Muscle of arm (tissue), 14 donors: ENCODE measurements at places on chromosomes 5 and 9. TPM values are rescaled to one million over a fixed set of nuclear protein-coding genes. Genes with fewer than 3 reads are reported as not detected.

CFAP157 gene
- 1.7 TPM for polyA plus RNA-seq

TNFAIP8 gene
- polyA plus RNA-seq = 17.1 TPM

ADCY2 gene
- not detected for polyA plus RNA-seq

CYLC2 gene
- polyA plus RNA-seq = not detected

TERT gene
- polyA plus RNA-seq = not detected

SNCB gene
- not detected for polyA plus RNA-seq

TMEM203 gene
- polyA plus RNA-seq = 20.7 TPM

FBP2 gene
- polyA plus RNA-seq = 83.4 TPM

SLC36A1 gene
- 42.7 TPM for polyA plus RNA-seq

TAF11L5 gene
- not detected for polyA plus RNA-seq

SIMC1 gene
- 11.1 TPM for polyA plus RNA-seq

GRCh38 chr5:94174748-94175411 lies 433.5 kb upstream of the POU5F2 start:
- DNase-seq = no peak

DNA sequence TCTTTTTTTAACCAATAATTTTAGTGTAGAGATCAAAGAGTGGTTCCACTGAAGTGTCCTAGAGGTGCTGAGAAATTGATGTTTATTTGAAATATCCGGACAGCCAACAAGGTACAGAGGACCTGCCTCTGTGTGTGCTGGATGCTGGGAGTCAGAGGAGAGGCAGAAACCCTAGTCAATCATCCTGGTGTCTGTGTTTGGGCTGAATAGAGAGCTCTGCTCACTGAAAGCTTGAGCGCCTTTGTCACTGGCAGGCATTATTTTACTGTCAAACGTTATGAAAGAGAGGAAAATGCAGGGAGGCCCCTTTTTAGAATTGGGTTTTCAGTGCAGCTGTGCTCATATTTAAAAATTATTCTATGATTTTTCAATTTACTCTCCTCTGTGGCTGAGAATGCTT lies 480.3 kb upstream of the TYRP1 start:
- DNase-seq = no peak

GRCh38 chr5:158559643-158560042 lies 540.1 kb downstream of the EBF1 start:
- no peak for DNase-seq

GRCh38 chr9:112751056-112751795 lies 666 bp downstream of the SNX30 start:
- peak; percentile 49 for DNase-seq

- no peak for DNase-seq
Measured at GRCh38 chr5:100840789-100841188, 62.3 kb downstream of the ST8SIA4 start.

DNA sequence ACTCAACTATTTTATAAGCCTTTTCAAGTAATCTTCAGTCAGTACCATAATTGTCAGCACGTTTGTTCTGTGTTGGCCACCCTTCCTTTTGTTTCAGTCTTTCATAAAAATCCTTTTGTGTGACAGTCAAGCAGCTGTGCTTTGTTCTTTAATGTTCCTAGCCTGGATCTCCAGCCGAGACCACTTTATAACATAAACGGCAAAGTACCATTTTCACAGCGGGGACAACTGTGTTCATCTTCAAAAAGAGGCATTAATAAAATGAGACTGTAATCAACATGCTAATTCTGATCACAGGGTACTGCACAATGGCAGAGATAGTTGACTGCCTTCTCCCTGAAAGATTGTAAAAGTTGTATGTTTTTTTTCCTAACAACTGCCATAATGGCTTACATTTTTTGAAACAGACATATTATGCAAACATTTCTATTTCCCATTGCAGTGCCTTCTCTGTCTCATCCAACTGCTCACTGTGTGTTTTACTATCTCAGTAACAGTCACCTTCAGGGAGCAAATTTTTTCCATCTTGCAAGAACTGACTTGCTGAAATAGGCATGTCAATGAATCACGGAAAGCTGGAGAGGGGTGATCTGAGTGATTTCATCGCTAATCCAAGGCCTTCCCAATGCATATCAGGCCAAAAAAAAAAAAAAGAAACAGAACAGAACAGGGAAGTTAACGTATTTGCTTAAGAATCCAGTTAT lies 828.5 kb upstream of the DMAC1 start:
- DNase-seq = no peak

DNA sequence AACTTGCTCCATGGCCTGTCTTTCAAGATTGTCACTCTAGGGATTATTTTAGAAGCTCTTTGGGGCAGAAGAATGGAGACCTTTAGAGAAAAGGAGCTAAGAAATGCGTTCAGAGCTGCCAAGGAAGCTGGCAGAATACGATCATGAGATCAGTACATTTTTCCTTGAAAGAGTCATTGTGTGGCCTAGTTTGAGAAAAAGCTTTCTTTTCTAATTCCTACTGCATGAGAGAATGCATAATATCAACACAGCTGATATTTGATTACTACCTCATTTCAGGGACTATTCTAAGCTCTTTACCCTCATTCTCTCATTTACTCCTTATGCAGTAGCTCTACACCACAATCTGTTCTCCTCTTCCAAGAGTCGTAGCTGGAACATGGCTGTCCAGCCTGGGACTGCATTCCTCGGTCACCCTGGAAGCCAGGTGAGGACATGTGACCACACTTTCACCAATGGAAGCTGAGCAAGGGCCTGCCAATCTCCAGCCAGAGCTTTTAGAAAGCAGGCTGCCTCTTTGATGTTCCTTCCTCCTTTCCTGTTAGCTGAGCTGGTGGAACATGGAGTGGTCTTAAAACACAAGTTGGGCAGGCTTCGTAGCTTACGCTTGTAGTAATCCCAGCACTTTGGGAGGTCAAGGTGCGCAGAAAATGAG lies 99.3 kb upstream of the LHFPL2 start:
- peak; percentile 75 for DNase-seq

DNA sequence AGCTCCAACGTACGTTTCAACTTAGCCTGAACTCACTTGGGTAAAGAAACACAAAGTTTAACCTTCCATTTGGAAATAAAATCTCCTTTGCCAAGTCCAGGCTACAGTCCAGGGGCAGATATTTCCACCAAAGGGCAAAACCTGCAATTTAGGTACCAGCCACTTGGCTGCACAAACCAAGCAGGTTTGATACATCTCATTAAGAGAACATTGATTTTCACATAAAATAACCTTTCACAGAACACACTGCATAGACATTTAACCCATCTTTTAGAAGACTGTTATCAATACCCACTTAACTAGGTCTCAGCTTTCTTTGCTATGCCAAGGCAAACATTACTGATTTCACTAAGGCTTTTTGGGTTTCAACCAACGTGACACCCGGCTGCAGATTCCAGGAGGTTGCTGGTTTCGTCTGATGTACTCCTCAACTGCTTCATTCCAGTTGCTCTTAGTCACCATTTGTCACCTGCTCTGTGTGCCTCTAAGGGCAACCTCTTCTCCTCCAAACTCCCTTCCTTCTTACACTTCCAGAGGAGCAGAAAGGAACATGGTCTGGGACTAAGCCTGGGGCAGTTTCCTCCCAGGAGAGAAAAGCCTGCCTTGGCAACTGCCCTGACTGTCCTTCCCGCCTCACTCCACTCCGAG lies 67.1 kb downstream of the EPB41L4B start:
- DNase-seq = no peak

DNA sequence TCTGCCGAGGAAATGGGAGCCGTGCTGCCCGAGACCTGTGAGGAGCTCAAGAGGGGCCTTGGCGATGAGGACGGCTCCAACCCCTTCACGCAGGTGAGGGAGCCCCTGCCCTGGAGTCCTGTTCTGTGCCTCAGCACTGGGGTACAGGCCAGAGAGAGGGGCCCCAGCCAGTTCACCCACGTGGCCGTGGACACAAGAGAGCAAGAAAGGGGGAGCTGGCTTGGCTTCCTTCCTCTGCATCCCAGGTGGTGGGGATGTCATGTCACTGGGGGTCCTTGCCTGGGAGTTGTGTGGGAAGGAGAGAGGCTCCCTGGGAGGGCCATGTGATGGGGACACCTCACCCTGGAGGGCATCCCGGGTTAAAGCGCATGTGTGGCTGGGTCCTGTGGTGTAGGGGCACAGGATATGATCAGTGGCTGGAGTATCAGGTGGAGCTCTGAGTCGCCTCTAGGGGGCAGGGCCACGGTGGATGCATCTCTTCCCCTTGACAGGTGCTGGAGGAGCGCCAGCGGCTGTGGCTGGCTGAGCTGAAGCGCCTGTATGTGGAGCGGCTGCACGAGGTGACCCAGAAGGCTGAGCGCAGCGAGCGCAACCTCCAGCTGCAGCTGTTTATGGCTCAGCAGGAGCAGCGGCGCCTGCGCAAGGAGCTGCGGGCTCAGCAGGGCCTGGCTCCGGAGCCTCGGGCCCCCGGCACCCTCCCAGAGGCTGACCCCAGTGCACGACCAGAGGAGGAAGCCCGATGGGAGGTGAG lies 7.5 kb downstream of the N4BP3 start:
- peak; percentile 79 for DNase-seq

DNA sequence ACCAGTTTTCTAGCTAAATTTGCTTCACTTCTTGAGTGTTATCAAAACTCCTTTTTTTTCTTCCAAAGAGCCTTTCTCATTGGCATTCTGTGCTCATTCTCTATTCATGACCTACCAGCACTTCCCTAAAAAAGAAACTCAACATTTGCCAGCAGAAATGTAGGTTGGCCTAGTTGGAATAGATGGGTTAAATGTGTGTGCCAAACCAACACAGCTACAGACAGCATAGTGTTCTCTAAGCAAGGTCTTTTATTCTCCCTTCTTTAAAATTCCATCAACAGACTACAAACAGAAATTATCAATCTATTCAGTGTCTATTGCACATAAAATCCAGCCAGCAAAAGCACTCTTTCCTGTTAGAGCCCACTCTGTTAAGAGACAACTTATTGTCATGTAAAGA lies 255.8 kb upstream of the PUM3 start:
- no peak for DNase-seq

DNA sequence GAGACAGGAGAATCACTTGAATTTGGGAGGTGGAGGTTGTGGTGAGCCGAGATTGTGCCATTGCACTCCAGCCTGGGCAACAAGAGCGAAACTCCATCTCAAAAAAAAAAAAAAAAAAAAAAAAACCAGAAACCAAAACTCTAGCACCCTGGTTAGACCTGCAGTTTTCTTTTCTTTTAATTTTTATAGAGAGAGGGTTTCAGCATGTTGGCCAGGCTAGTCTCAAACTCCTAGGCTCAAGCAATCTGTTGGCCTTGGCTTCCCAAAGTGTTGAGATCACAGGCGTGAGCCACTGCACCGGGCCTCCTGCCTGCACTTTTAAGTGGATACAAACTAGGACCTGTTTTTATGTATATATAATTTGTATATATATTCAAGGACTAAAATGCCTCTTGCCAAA lies 12.9 kb upstream of the MTMR12 start:
- DNase-seq = no peak

- no peak for DNase-seq
Measured at GRCh38 chr9:17930071-17930470, 351.2 kb downstream of the SH3GL2 start.

GRCh38 chr5:126716861-126717260 lies 60.1 kb upstream of the LMNB1 start:
- no peak for DNase-seq

- no peak for DNase-seq
Measured at GRCh38 chr5:18433336-18433735, 799.1 kb downstream of the TAF11L14 start.

DNA sequence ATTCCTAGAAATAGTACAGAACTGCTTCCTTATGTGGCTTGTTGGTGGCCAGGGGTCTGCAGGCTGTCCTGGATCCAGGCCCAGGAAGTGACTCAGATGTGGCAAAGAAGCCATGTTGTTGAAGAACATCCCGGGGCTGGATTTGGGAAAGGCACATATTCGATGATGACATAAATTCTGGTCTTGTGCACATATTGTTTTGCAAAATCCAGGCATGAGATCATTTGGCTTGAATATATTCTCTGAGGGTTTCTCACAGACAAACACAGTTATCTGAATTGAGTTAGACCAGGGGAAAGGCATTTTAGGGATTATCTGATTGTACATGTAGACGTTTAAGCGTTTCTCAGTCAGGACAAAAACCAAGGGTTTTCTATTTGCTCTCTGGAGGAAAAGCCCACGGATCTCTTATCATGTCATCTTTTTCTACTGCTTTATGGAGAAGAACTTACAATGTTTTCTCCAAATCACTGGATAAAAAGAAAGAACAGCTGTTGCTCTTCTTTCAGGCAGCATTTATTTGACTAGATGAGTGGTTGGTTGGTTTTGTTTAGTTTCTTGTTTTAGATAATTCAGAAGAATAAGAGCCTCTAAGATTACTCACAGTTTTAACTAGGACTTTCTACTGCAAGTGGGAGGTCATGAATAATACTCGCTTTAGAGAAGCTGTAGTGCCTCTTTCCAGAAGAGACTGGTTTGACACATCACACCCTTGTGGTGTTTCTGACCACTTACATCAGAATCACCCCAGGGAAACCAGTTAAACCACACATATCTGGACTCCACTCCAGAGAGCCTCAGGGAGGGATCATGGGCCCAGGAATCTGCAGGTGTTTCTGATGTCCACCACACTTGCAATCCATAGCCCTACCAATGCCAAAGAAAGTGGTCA lies 29.5 kb upstream of the LHFPL2 start:
- DNase-seq = peak; percentile 91

GRCh38 chr9:19488721-19489120 lies 79.9 kb downstream of the ACER2 start:
- no peak for DNase-seq

- DNase-seq = no peak
Measured at GRCh38 chr9:133690081-133690561, 48.0 kb downstream of the SARDH start.

GRCh38 chr5:133398646-133399101 lies 213.7 kb downstream of the FSTL4 start:
- no peak for DNase-seq

DNA sequence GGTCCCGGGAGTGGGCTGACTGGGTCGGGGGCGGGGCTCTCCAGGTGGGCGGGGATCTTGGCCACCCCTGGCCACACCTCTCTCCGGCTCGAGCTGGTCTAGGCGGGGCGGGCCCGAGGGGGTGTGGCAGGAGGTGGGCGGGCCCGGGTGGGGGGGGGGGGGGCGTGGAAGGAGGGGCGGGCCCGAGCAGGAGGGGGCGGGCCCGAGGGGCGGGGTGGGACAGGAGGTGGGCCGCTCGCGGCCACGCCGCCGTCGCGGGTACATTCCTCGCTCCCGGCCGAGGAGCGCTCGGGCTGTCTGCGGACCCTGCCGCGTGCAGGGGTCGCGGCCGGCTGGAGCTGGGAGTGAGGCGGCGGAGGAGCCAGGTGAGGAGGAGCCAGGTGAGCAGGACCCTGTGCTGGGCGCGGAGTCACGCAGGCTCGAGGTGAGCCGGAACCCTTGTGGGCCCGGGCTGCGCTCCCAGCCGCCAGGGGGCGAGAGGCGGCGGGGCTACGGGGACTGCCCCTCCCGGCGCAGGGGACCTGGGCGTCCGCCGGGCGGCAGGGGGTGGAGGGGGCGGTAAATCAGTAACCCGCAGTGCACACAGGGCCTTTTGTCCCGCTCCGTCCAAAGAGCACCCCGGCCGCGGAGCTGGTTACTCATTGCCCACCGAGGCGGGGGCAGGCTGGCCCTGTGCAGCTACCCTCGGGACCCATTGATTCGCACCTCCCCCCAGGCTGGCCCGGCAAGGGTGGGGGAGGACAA lies at the start of gene FGFR4:
FGFR4 (plus strand) TSS at position 262 of the 744 bp plus-strand sequence. CDS start 2,688 bp downstream, outside the sequence.
- no peak for DNase-seq
